Renal cortical epithelial cell (primary cell): ENCODE measurements at places on chromosomes 2 and 18. TPM values are rescaled to one million over a fixed set of nuclear protein-coding genes. Genes with fewer than 3 reads are reported as not detected.
A peak's percentile ranks its signal among the peaks of the same experiment; 100 is the strongest.

- no peak for DNase-seq
Observed at GRCh38 chr2:86214503-86214832, 15.2 kb downstream of the MRPL35 start.

- DNase-seq = no peak
Observed at GRCh38 chr2:7281231-7282201, 364.3 kb downstream of the RNF144A start.

DNA sequence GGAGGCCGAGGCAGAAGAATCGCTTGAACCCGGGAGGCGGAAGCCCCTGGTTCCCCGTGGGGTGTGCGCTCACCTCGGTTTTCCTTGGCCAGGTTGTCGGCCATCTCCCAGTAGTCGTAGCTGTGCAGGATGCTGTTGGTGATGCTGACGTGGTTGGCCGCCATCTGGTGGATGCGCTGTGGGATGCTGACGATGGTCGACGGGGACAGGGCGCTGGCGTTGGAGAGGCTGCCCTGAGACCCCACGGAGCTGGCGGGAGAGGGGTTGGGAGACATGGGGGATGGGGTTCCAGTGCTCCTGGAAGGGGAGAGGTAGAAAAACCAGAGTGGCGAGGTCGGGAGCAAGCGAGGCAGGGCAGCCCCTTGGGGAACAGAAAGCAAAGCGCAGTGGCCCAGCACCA, 64.4 kb upstream of the REV1 start:
- DNase-seq = no peak

DNA sequence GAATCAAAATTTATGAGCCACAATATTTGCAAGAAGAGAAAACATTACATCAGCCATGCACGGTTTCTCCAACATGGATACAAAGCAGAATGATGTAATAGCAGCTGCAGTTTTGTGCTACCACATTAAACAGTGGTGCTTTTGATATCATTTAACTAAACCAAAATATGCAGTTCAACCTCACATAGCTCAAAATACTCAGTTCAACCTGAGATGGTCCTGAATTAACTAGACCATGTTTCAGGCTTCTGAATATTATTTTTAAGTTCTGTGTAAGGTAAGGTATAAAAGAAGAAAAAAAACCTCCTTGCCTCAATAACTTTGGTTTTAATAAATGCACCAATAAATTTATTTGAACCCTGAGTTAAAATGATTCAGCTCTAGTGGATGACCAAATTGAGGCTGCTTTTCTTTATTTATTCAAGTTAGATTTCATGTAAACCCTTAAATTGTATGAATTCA, 18.8 kb upstream of the TSPYL6 start:
- peak; percentile 9 for DNase-seq

DNA sequence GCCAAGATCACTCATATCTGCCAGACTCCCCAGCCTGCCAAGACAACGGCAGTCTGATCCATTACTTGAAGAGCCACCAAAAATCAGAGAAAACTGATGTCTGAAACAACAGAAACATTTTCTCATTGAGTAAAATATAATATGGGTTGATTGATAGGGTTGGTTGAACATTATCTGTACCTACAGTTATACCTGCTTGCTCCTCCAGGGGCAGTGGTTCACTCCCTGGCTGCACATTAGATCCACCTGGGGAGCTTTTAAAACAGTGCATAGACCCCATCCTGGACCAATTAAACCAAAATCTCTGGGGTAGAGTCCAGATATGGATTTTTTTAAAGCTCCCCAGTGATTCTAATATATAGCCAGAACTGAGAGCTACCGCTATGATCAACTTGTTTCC, 43.6 kb upstream of the SLC14A2 start:
- DNase-seq = no peak

DNA sequence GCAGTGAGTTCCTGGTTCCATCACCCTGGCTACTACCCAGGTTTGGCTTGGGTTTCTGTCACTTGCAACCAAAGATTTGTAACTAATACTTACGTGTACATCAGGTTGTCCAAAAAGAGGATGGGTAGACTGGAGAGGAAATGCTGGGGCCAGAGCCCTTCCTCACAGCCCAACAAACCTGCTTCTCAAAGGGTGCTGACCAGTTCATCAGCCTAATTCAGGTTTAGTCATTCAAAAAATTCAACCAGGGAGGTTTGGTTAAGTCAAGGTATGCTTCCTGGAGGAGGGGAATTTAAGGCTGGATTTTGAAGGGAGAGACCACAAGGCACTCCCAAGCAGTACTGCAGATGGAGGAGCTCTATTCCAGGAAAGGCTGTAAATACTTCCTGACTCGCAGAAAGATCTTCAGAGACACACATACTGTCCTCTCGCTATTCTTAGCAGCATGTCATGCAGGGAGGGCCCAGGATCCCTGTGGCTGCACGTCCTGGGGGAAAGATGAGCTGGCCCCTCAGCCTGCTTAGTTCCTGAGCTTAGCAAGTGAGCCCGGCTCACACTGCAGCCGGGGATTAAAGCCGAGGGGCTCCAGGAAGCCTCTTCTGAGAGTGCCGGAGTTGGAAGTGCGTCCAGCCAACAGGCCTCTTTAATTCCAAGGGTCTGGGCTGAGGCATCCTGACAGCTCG, 40.0 kb upstream of the BIN1 start:
- no peak for DNase-seq

DNA sequence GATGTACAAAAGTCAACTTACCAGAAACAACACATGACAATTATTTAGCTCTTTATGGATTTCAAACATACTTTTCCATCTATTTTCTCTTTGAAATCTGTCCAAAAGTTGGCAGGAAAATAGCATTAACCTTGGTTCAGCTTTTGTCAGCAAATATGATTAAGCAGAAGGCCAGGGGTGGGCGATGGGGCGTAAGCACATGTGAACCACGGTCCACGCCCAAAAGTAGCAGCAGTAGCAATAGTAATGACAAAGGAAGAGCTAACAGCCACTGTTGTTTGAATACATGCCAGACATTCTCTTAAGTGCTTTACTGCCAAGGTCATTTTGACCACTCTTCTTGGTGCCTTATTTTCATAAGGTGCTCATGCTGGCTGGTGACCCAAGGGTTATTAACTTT, 73.5 kb downstream of the ANTXR1 start:
- peak; percentile 42 for DNase-seq

DNA sequence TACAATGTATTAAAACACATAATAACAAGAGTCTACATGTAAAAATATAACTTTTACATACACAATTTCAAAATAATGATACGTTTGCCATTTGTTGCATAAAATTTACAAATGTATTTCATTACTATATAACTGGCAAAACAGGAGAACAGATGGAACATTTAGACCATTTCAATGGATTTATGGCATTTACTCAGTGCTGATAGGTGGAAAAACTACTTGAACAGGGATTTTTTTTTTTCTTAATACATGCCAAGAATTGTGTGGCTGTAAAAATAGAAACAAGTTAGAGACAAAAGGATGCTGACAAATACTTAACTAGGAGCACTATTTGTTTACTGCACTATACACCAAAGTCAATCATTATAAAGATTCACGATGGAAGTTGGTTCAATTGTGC, 266.8 kb upstream of the CCDC68 start:
- no peak for DNase-seq

GRCh38 chr2:101112772-101113157, 38.4 kb downstream of the TBC1D8 start:
- no peak for DNase-seq

DNA sequence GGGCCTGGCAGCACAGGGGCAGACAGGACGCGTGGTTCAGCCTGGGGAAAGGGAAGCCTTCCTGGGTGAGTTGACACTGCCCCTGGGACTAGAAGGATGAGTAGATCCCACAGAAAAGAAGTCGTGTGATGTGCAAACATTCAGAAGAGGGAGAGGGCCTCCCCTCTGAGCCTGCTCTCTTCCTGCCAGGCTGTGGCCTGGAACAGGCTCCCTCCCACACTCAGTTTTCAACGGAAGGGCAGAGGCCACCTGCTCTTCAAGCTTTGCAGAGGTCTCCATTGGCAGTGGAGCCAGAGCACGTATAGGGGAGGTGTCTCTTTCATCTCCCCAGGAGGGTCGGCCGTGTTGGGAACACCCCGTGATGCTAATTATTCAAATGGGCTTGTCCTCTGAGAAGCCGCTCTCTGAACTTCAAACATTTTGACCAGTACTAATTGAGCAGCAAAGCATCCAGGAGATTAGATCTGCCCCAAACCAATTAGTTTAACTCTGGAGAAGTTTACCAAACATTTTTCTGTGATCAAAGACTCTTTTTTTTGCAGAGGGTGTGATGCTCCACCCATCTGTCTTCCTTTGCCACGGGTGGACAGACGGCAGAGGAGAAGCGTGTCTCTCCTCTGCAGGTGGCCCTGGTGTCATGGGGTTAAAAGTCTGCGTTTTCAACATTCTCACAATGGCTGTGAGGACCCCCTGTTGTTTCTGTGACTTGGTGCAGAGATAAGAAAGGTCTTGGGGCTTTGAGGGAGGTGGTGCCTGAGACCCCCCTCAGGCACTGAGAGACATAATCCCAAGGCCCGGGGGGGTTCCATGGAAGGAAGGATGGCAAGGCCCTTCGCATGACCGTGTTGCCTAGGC, 29.5 kb upstream of the ODC1 start:
- no peak for DNase-seq

DNA sequence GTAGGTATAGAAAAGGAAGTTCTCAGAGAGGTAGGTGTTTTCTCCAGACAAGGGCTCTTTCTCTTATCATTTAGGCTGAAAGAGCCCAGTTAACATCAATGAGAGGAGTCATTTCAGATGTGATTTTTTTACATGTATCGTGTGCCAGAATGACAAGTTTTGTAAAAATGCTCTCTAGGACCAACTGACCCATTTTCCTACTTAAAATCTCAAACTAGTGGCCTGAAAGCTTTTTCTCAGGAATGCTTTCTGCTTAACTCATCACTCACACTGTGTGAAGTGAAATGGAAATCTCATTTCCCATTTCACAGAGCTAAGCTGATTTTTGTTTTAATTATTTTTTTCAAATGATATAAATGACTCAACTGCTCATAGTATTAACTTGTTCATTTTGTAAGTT, 128.7 kb upstream of the CYP26B1 start:
- no peak for DNase-seq

GRCh38 chr18:6194640-6195039, 220.1 kb downstream of the L3MBTL4 start:
- DNase-seq = no peak

DNA sequence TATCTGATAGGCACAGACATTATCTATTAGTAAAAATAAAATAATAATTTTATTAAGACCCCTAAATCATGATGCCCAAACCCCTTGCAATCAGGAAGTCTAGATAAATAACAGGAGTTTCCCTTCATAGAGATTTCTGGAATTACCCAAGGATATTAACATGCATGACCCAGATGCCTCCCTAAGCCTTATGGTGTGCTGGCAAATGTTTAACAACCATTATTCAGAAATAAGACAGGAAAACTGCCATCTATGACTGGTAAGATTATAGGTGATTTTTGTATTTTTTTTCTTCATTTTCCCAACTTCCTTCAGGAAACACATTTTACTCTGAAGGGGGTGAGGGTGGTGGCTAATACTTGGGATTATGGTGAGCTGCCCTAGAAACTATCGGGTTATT, 2.7 kb upstream of the PPP1CB start:
- DNase-seq = peak; percentile 42

GRCh38 chr2:45145073-45145899, 136.0 kb upstream of the SIX2 start:
- no peak for DNase-seq

MAPK4 gene
- 1.6 TPM in 1 of 2 replicates, not detected in the other for total RNA-seq

FBXO36 gene
- total RNA-seq = 4.2 and 8.0 TPM in 2 replicates

CCDC141 gene
- total RNA-seq = under 0.01 and 0.05 TPM in 2 replicates

NCKAP5 gene
- 0.55 and 0.69 TPM in 2 replicates for total RNA-seq

ADCYAP1 gene
- not detected in 2 replicates for total RNA-seq

CHRNG gene
- total RNA-seq = not detected in 2 replicates

USP34 gene
- 76.2 and 182 TPM in 2 replicates for total RNA-seq

ERBB4 gene
- total RNA-seq = 1.9 and 40.7 TPM in 2 replicates

MXD1 gene
- 4.7 and 8.0 TPM in 2 replicates for total RNA-seq
